Fibroblast of skin of back (primary cell): ENCODE measurements at places on chromosomes 1 and 21.
A peak's percentile ranks its signal among the peaks of the same experiment; 100 is the strongest.

- no peak for DNase-seq
These were observed 20.2 kb downstream of the PHGDH start for GRCh38 chr1:119731741-119732430.

- DNase-seq = no peak
These were observed 94.0 kb upstream of the WNT4 start for GRCh38 chr1:22236900-22237299.

DNA sequence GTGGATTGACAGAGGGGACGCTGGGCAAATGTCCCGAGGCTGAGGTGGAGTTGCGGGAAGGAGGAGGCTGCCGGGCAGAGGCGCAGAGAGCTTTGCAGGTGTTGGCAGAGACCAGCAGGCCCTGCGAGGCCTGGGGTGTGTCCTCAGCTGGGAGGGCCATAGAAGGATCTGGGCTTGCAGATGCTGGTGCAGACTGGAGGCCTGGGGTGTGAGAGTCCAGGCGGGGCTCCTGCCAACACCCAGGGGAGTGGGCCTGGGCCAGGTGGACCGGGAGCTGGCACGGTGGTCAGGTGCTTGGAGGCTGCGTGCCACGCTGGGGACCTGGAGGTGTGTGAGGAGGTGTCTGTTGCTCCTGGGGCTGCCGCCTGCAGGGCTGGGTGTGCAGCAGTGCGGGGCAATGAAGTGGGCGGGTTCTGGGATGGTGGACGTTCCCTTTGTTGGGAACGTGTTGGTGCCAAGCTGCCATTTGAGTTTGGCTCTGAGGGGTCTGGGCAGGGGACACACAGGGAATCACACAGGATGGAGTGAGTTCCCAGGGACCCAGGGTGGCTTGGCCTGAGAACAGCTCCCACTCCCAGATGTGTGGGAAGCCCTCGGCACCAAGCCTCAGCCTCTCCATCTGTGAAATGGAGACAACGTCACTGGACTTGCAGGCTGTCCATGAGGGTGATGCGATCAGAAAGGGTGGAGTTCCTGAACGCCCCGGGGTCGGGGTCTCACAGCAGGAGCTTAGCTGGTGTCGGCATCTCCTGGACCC lies 39.9 kb upstream of the POFUT2 start:
- DNase-seq = no peak

DNA sequence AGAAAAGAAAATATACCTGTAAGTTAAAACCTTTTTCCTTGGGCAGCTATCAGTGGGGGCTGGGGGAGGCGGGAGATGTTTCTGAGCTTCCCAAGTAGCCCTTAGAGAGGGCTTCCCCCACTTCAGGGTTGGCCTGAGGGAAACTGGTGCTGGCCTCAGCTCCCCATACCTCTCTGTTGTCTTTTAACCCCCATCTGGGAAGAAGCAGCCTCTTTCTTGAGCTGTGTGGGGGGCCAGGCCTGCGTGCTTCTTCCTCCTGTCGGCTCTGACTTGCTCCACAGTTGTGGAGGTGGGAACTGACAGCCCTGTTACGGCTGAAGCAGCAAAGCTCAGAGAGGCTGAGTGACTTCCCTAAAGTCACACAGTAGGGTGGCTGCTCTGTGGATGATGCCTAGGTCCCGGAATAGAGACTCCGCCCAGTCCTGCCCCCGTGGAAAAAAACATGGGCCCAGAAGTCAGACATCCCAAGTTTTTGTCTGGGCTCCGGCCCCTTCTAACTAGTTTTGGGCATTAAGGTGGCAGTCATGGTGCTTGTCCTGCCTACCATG lies 55.2 kb downstream of the ATP5PO start:
- DNase-seq = no peak

- DNase-seq = peak; percentile 89
These were observed 136.5 kb downstream of the ZZZ3 start for GRCh38 chr1:77545970-77546369.

- DNase-seq = no peak
These were observed 37.1 kb downstream of the LRRC40 start for GRCh38 chr1:70168283-70168682.

DNA sequence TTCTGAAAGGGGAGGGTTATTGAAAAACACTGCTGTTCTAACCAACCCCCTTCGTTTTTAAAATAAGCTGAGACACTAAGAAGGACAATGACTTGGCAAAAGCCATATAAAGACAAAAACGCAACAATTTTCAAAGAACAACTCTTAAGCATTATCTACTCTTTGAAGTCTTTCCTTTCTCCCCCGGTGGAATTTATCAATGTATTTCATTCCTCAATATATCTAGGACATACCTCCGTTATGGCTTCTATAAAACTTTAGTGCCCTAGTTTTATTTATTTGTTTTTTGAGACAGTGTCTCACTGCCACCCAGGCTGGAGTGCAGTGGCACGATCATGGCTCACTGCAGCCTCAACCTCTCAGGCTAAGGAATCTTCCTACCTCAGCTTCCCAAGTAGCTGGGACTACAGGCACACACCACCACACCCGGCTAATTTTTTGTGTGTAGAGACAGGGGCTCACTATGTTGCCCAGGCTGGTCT lies 3.2 kb downstream of the NRDC start:
- no peak for DNase-seq

- peak; percentile 39 for DNase-seq
These were observed 5.8 kb downstream of the TINAGL1 start for GRCh38 chr1:31581821-31582810.

DNA sequence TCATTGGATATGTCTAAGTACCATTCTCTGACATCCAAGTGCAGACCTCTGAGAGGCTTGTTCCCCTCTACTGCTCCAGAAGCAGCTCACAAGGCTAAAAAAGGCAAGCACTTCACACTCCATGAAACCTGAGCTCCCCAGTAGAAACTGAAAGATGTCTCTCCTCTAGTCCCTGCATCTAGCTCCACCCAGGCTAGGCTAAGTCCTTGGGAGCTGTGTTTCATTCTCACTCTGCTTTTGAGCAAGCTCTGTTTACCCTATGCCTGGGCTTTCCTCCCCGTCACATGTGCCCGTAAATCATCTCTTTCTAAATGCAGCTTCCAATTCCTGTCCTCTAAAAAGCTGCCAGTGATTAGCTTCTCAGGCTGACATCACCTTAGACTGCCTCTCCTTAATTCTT lies 39.0 kb downstream of the LRRC71 start:
- no peak for DNase-seq

DNA sequence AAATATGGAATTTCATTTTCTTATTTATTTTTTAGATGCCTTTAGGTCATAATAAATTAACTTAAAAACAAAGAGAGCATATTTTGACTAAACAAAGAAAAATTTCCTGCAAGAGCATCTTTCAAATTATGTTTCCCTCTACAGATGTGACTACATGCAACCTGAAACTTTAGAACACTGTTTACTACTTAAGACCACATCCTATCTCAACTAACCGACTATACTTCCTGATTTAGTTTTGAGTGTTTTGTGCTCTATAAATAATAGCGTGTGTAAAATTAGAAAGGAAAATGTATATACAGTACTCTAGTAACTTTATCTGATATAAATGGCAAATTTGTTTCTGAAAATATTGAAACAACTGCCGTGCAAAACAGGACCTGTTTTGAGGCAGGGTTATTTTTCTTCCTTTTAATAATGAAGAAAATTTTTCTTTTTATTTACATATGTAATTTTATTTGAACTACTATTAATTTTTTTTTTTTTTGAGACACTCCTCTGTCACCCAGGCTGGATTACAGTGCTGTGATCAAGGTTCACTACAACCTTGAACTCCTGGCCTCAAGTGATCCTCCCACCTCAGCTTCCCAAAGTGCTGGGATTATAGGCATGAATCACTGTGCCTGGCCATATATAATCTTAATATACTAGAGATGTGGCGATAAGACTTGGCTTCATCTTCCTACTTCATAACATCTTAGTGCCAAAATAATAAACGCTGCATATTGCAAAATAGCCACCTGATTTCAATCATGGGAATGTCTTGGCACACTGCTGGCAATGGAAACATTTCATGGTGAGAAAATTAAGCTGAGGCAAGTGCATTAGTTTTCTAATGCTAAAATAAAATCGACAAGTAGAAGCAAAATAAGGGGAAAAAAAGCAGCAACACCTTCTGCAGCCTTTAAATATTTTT lies 12.3 kb downstream of the ZRANB2 start:
- no peak for DNase-seq

GRCh38 chr1:192600275-192600674 lies 24.7 kb downstream of the RGS1 start:
- DNase-seq = no peak

- DNase-seq = peak; percentile 4
These were observed 2.1 kb downstream of the ARMH1 start for GRCh38 chr1:44676484-44677200.

DNA sequence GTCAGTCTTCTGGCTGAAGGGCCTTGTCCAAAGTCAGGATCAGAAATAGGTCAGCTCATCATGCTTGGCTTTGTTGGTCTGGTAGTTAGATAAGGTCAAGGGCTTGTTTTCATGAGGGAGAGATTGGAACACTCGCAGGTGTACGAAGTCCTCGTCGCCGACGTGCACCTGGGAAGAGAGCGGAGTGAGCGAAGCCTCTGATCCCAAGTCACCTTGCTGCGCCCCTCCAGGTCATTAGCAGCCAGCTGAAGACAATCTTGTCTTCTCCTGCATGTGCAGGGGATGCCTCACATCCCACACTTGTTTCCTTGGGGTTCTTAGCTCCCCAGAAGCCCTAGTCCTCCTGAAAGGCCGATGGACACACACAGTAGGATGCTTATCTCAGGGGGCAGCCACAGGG lies 1.9 kb downstream of the CSTB start:
- DNase-seq = no peak

DNA sequence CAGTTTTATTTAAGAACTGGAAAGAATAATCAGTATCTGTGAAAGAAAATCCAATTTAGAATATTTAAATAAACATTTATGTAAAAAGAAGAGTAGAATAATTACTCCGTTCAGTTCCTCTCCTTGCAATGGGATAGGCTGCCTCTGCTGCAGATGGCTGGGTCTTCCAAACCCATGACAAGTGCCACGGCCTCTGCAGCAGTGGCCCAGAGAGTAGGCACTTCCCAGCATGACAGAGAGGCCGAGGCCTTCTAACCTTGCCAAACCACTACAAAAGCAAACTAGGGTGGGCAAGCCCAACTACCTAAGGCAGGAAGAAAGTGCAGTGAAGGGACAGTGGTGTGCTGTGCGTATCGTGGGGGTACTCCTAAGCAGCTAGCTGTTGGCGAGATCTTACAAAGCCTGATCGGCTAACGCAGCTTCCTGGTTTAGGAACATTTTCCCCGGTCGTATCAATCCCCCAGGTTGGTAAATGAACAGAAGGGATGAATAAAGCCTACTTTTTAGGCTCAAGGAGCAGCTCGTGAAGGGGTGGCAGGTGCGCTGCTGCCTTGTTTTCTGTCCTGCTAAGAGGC lies 14.5 kb downstream of the ICMT start:
- DNase-seq = no peak

GRCh38 chr1:170049176-170049800 lies 25.2 kb downstream of the KIFAP3 start:
- no peak for DNase-seq

GRCh38 chr1:55812281-55812680 lies 597.1 kb upstream of the USP24 start:
- peak; percentile 33 for DNase-seq

DNA sequence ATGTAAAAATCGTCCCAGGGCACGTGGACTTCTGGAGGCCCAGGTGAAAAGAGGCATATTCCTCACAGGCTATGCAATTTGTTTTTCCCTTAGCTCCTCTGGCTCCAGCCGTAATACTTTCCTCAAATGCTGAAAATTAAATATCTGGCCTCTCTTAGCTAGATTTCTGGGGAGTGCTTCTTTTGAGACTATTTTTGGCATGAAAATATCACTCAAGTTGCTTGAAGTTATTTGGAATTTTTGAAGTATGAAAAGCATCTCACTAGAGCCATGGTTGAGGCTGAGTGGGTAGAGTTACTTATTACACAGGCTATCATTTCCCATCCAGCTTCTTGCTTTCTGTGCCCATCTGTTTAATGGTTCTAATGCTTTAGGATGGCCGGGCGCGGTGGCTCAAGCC lies 59.7 kb downstream of the MYOM3 start:
- peak; percentile 42 for DNase-seq

- no peak for DNase-seq
These were observed 66.0 kb upstream of the SCYL3 start for GRCh38 chr1:169959686-169960085.

DNA sequence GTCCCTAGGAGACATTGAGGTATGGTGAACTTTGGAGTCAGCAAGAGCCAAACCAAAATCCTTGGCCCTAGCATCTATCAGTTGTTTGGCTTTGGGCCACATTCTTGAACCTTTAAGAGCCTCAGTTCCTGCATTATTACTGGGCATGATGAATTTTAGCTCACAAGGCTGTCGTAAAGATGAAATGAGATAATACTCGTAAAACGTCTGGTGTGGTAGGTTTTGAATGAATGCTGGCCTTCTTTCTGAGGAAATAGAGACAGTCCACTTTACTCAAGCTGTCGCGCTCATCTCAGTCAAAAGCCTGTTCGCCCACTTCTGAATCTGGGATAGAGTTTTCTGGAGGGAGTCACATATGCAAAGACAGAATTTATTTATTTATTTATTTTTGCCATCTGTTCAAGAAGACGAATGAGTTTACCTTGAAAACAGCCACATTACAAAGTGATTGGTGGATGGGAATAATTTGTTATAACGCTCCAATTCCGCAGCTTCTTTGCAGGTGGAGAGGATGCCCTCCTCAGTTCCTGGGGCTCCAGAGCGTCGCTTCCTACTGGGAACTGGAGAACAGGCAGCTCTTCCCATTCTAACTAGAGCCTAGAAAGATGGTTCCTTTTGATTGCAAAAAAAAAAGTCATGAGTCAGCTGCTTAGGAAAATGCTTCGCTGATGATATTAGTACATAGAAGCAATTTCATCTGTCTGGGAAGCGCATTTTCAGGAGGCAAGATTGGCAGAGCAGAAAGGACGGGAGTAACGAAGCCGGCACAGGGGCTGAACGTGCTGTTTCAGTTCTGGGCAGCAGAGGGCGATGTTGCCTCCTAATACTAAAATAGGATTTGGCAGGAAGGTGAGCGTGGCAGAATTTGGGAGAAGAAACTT lies 49.9 kb upstream of the CYP2J2 start:
- peak; percentile 61 for DNase-seq

DNA sequence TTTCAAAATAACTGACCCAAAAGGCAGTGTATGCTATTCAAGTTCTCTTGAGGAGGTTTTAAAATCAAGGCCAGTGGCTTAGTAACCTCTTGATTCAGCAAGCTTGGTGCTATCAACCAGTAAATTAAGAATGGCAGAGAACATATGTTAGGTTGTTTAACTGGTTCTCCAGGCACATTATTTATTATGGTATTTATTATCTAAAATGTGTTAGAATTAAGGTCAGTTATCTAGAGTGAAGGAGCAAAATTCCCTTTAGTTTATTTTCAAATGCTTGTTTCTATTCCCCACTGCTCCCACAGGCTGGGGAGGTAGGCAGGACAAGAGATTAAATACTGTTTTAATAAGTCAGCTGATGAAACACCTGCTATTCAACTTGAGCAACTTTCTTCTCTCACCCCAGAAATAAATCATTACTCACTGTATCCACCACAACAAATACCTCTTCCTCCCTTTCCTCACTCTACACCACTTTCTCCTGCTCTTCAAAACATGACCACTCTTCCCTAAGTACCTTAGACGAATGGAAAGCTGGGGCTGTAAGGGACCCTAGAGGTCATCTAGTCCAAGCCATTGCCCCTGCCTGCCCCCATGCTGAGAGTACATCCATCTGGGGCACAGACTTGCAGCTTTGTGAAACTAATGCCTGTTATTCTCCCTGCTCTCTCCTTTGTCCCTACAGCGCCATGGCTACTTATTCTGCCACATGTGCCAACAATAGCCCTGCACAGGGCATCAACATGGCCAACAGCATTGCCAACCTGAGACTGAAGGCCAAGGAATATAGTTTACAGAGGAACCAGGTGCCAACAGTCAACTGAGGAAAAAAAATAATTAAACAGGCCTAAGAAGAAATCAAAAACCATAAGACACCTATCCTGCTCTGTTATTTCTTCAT lies 71.7 kb downstream of the PRRX1 start:
- DNase-seq = no peak

GRCh38 chr1:203858055-203858454 lies 3.3 kb upstream of the SNRPE start:
- peak; percentile 96 for DNase-seq
